ENCODE measurements at places on chromosomes 1 and 21.

DNA sequence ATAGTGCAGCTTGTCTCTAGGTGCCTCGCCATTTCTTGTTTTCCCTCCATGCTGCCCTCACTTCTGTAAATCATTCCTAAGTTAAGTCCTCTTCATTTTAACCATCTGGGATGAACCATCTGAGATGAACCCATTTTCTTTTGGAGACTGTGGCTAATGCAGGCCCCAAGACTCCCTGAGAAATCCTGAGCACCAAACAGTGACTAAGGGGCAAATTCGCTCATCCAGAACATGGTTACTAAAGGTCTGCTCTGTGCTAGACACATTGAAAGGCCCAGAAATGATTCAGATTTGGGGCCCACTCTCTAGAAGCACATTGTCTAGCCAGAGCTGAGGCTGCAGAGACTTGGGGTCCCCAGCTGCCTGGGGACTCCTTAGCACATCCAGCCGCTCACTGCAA, 151.9 kb upstream of the CTTNBP2NL start:
- DNase-seq = no peak

DNA sequence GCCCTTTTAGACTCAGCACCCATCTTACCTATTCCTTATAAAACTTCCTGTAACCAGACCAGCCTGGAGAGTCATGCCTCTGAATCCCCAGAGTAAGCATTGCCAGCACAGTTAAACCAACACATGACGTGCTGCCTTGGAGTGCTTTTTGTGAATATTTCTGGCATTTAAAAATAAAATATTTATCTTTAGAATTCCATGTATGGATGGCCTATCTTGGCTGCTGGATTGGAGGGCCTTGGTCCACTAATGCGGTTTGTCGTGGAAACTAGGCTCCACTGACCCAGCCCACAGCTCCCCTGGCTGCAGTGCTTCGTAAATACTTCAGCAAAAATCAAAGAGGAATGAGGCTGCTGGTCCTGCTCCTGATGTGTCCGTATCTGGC, 17.5 kb downstream of the MTARC1 start:
- DNase-seq = no peak

DNA sequence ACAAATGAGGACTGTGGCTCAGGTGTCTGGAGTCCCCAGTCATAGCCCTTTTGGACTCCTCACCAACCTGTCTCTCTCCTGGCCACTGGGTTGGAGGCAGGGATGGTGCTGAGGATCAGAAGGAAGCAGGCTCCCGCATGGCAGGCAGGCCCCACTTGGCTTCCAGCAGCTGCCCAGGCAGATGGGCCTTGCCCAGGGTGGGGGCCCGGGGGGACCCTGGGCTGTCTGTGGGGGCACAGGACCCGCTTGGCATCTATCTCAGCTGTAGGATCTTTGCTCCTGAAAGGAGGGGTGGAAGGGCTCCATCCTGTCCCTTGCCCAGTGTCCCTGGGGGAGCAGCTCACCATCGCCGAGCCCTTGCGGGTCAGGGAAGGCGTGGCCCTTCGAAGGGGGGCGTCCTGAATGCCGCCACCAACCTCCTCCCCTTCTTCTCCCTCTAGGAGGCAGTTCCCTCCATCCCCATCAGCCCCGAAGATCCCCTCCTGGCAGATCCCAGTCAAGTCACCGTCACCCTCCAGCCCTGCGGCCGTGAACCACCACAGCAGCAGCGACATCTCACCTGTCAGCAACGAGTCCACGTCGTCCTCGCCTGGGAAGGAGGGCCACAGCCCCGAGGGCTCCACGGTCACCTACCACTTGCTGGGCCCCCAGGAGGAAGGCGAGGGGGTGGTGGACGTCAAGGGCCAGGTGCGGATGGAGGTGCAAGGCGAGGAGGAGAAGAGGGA, 154.5 kb downstream of the PEX14 start:
- DNase-seq = no peak

GRCh38 chr1:65316233-65316632, 6.9 kb downstream of the DNAJC6 start:
- no peak for DNase-seq

DNA sequence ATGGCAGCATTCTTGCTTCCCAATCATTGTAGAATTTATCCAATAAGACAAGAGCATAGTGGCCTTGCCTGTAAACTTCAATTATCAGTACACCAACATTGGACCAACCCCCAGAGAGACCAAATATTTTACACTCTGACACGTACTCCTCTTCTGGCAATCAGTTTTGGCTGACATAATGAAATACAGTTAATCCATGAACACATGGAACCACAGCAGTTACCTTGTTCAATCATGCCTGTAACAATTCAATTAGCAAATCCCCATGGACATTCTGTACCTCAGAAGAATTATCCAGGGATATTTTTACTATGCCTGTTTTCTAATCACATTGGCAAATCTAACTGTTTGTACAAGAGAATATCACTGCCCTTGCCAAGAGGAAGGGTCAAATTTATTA, 2162.0 kb downstream of the MRPL39 start:
- DNase-seq = no peak

DNA sequence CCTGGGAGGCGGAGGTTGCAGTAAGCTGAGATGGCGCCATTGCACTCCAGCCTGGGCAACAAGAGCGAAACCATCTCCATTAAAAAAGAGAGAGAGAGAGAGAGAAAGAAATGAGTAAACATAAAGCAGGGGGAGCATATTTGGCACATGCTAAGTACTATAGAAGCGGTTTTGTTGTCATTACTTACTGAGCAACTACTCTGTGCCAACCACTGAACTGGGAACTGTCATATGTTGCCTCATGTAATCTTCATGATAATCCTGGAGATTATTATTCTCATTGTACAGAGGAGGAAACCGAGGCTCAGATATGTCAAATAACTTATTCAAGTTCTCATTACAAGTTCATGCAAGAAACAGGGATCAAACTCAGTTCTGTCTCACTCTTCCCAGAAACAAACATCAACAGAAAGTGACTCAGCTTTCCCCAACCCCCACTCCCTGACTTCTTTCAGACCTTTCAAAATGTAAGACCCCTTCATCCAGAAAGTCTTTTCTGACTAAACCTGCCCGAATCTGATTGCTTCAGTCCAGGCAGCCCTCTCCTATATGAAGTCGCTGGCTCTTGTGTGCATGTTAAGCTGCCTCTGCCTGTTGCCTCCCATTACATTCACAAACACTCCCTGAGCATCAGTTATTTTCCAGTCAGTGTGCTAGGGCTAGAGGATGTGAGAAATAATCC, 23.5 kb downstream of the LAMB3 start:
- DNase-seq = no peak

GRCh38 chr1:220453371-220453770, 74.6 kb upstream of the MARK1 start:
- no peak for DNase-seq

- no peak for DNase-seq
Observed at GRCh38 chr1:173688300-173688699, 18.6 kb upstream of the ANKRD45 start.

- DNase-seq = no peak
Observed at GRCh38 chr1:203340112-203340790, 10.7 kb downstream of the FMOD start.

- no peak for DNase-seq
Observed at GRCh38 chr21:34131586-34131985, 58.2 kb downstream of the MRPS6 start.

DNA sequence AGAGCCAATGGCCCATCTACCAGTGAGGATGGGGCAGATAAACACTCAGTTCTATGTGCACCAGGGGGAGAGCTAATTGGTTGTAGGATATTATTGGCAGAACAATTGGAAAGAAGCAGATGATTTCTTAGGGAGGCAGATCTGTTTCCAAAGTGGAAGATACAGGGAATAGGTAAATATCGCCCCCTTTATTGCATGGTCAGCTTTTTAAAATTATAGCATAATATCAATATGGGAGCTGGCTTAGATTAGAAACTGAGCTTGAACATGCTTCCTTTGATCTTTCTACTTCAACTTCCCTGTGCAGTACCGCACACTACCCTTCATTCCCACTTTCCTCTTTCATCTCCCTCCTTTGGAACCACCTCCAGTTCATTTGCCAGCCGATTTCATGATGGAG, 64.0 kb upstream of the PLXNA2 start:
- no peak for DNase-seq

- DNase-seq = no peak
Observed at GRCh38 chr21:32371913-32372314, 20.9 kb downstream of the URB1 start.

- no peak for DNase-seq
Observed at GRCh38 chr1:200376528-200376927, 33.3 kb downstream of the ZNF281 start.

DNA sequence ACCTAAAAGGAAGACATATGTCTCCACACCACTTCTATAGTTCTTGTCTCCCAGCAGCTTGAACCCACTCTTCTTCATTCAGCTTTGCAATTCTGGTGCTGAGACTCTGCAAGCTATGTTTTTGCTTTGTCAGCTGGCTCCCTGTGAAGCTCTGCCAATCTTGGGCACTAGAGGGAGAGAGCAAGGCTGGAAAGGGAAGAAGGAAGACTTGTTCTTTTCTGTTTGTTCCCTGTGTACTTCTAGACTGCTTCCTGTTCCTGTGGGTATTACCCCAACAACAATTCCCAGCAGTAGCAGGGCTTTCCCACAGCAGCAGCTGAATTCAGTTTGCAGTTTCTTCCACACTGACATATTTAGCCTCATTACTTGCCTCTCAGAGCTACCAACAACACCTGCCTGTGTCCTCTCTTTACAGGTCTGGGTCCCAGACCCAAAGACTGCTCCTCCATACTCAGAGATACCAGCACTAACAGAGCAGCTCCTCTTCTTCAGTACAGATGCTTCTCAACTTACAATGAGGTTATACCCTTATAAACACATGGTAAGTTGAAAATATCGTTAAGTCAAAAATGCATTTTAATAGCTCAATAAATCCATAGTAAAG, 275.2 kb upstream of the NEGR1 start:
- no peak for DNase-seq

- DNase-seq = no peak
Observed at GRCh38 chr1:29556657-29557056, 320.3 kb downstream of the PTPRU start.

- DNase-seq = no peak
Observed at GRCh38 chr1:179153217-179153616, 71.3 kb downstream of the TOR3A start.

- DNase-seq = no peak
Observed at GRCh38 chr21:43806017-43806710, 16.8 kb downstream of the RRP1 start.

DNA sequence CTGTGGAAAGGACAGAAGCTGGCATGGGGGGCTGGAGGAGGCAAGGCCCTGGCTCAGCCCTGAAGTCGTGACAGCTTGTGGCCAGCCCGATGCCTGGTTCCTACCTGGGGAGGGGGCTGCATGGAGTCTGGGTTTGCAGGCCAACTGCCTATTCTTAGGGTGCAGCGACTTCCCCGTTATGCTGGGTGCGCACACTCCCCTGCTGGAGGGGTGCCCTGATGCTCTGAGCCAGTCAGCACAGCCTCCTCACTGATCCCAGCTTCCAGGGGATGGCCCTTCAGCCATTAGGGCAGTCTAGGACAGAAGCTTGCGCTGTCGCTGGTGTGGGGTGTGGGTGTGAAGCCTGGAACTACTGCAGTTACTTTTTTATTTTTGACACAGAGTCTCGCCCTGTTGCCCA, 30.0 kb upstream of the SLC19A1 start:
- no peak for DNase-seq

- peak; percentile 4 for DNase-seq
Observed at GRCh38 chr1:10033359-10033845, 644 bp downstream of the UBE4B start.

DNA sequence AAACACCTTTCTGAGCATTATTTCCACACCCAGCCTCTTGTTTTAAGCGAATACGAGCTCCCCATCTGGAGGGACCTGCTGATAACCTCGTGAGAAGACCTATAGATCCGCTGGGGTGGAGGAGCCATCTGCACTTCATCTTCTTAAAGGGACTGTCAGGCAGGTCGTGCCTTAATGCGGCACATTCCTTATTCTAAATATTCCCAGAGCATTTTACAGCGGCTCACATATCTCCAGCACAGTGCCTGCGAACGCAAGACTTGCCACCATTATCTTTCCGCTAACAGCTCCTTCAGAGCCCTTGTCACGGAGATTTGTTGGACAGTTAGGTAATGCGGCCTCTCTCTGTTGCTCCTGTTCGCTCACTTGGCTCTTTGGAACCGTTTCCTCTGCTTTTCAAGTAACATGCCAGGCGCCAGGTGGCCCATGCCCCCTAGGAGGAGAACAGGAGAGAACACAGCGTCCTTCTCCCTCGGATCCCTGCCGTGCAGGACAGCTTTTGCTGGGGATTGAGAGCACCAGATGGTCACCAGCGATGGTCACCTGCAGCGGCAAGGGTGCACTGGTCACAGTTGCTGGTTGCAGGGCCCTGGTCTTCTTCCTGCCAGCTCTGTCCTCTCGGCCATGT, 162.4 kb downstream of the PGBD5 start:
- DNase-seq = no peak

GRCh38 chr1:54360165-54361005, 45.8 kb downstream of the SSBP3 start:
- no peak for DNase-seq

GRCh38 chr1:232709386-232709785, 79.5 kb upstream of the SIPA1L2 start:
- DNase-seq = no peak

GRCh38 chr1:51342591-51343206, 12.3 kb upstream of the TTC39A start:
- DNase-seq = no peak

- DNase-seq = no peak
Observed at GRCh38 chr1:86522240-86522639, 24.6 kb upstream of the CLCA4 start.

GRCh38 chr21:41444703-41445464, 18.8 kb downstream of the MX1 start:
- no peak for DNase-seq

GRCh38 chr1:153968000-153968363, 280 bp downstream of the CREB3L4 start:
- no peak for DNase-seq

DNA sequence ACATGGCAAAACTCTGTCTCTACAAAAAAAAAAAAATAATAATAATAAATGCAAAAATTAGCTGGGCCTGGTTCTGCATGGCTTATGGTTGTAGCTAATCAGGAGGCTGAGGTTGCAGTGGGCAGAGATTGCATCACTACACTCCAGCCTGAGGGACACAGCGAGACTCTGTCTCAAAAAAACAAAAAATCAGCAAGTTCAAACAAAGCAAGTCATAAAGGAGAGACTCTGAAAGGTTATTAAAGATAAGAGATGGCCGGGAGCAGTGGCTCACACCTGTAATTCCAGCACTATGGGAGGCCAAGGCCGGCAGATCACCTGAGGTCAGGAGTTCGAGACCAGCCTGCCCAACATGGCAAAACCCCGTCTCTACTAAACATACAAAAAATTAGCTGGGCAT, 28.8 kb downstream of the COP1 start:
- DNase-seq = no peak
